Left cardiac atrium (tissue), 4 donors: ENCODE measurements at places on chromosomes 2 and 18. TPM values are rescaled to one million over a fixed set of nuclear protein-coding genes. Genes with fewer than 3 reads are reported as not detected.

Gene FAM228A
- 1.2 TPM for total RNA-seq

Gene NT5DC4
- total RNA-seq: not detected

Gene ALPI
- total RNA-seq: not detected

- peak; percentile 78 for DNase-seq
Observed at GRCh38 chr18:5463390-5463789, 80.4 kb downstream of the EPB41L3 start.

GRCh38 chr2:183490914-183491313 lies 366.7 kb downstream of the NUP35 start:
- peak; percentile 28 for DNase-seq

DNA sequence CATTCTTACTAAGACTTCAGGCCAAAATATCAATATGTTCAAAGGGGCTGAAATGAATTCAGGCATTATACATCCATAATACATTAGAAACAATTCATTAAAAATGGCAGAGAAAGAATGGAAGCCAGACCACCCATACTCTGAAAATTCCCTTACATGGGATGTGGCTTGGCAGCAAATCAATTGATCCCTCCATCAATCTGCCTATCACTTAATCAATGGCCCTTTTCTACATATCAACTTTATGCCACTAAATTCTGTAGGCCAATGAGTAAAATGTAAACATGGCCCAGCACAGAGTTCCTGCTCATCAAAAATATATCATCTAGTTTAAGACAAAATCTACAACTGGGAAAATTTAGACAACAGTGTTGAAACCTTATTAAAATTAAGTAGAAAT lies 41.8 kb upstream of the SLC14A2 start:
- no peak for DNase-seq

GRCh38 chr18:47343291-47343690 lies 91.8 kb upstream of the SKOR2 start:
- no peak for DNase-seq

- DNase-seq: no peak
Observed at GRCh38 chr18:11864471-11864870, 13.3 kb downstream of the CHMP1B start.

DNA sequence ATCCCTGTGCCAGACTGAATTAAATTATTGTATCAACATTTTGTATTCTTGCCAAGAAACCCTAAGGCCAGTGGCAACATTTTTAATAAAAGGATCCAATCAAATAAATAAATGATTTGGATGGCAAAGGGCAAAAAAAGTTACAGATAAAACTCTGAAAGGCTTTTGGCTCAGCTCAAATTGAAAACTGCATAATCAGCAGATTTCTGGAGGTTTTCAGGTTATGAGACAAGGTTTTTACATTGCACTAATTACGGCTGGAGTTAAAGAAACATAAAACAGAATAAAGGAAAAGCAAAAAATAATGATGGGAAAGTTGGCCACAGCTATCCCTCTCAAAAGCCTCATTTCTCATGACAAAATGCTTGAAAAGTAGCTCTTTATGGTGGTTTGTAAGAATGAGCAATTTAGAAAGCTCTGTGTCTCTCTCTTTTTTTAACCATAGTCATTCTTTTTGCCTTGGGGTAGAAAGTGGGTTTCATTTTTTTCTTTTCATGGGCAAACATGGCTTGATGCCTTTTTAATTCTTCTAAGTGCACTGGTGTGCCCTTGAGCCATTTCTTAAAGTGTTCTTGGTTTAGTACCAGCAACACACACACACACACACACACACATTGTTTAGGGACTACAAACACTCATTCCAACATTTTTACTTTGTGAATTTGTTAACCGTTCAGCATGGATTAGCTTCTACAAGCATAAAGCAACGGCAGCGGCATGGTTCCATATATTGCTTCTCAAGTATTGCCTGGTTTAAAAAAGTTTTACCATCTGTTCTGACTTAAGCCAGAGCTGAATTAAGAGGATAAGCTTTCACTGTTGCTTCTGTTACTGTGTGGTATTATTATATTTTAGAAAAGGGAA lies 747.1 kb upstream of the FSHR start:
- no peak for DNase-seq

- no peak for DNase-seq
Observed at GRCh38 chr2:180573951-180574350, 406.5 kb upstream of the UBE2E3 start.

- DNase-seq: no peak
Observed at GRCh38 chr2:180621366-180621765, 359.0 kb upstream of the UBE2E3 start.

DNA sequence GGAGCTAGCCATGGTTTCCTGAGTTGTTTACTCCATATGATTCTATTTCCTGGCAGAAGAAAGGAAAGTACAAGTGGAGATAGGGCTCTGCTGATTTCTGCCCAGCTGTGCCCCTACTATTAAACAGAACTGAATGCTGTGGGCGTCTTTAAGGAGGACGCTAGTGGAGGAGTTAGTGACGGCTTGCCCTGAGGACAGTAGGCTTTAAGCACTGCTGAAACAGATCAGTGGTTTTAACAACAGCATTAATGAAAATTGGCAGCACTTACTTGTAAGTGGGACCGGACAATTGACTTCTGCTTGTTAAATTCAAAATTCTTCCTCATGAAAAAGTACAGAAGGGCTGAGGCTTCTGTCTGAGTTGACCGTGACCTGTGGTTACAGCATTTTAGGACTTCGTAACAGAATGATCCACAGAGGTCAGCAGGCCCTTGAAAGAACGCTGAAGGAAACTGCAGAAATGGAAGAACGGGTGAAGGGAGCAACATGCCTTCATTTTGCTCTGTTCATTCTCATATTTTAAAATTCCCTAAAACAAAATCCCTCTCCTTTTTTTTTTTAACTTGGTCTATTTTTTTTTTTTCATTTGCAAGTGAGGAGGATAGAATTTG lies 80.6 kb upstream of the CCDC195 start:
- no peak for DNase-seq

DNA sequence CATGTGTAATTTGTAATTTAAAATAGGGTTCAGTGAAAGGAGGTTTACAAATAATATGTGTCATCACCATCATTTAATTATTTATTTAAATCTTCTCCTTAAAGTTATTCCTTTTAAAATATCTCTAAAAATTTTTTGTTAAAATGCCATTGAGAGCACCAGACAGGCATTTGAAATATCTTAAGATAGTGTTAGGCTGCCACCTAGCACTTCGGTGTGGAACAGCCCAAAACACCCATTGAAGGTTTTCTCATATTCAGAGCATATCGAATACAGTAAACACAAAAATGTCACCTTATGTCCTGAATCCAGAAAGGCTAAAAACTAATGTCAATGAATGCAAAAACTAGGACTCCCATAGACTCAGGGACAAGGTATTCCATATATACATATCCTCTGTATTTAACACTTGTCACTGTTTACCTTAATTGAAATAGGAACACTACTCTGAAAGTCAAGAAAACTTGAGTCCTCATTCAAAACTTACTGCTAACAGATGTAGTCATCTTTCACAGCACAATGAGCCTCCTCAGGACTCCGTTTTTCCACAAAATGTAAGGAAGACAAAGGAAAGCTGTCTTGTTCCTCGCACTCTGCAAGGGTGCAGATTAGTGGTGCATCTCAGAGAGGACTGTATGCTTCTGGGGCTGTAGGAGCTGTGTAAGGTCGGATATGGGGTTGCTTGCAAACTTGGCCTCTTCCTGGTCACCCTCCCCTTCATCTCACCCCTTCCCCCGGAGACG lies 329.5 kb downstream of the PAX3 start:
- DNase-seq: no peak

- no peak for DNase-seq
Observed at GRCh38 chr2:70141902-70142589, 48.8 kb downstream of the C2orf42 start.

DNA sequence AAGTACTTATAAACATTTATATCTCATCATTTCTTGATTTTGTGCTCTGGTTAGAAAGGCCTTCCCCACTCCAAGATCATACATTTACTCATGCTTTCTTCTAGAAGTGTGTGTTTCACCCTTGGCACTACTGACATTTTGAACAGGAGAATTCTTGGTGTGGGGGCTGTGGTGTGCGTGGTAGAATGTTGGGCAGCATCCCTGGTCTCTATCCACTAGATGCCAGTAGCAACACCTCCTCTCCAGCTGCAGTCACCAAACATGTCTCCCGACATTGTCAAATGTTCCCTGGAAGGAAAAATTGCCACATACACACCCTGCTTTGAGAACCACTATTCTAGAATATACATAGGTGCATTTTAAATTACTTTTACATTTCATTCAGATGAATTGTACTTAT lies 8.7 kb upstream of the TGIF1 start:
- peak; percentile 32 for DNase-seq

- no peak for DNase-seq
Observed at GRCh38 chr2:187922846-187923245, 368.6 kb upstream of the TFPI start.

DNA sequence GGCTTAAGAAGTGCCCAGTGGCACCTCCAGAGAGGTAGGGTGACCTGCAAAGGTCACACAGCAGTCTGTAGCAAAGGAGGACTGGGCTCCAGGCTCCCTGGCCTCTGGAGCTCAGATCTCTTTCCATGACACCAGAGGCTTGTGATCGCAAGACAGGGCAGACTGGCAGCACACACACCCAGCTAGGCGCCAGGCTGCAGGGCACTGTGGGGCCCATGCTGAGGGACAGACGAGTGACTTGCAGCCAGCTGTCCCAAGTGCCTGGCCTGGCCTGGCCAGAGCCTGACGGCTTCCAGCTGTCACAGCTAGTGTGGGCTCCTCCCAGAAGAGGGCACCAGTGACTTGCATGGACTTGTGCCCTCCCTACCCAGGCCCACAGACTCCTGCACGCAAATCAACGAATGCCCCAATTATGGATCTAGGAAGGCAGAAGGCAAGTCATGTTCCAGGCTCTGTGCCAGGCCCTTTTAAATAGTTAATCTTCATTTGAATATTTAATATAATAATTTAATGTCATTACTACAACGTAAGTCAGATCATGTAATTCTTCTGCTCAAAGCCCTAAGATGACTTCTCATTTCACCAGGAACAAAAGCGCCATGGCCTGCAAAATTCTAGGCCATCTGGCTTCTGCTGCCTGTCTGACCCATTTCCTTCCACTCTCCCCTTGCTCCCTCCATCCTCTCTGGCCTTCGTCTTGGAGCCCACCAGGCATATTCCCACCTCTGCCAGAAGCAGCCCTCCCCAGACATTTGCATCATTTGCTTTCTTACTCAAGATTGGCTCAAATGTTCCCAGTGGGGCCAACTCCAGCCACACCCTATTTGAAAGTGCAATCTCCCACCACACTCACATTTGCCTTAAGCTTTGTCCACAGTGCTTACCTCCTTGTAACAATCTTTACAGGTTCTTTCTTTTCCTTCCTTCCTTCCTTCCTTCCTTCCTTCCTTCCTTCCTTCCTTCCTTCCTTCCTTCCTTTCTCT lies 3.7 kb upstream of the SPEG start:
- peak; percentile 55 for DNase-seq

DNA sequence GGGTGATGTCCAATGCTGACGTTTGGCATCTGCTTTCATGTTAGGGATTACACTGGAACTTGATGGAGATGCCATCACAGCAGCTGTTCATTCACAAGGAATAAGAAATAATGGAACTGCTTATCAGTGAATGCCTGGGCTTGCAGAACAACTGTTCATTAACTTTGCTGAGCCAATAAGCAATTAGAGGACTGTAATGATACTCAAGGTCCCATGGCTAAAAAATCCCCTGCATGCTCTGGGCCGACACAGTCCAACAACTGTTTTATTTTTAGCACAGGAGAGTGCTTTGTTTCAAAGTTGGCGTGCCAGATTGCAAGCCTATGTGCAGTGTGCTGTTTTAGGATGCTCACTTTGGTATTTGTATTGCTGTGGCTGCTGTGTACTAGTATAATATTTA lies 408.0 kb upstream of the RGPD4 start:
- DNase-seq: no peak

- DNase-seq: peak; percentile 83
Observed at GRCh38 chr2:98465456-98466226, 21.0 kb downstream of the INPP4A start.

DNA sequence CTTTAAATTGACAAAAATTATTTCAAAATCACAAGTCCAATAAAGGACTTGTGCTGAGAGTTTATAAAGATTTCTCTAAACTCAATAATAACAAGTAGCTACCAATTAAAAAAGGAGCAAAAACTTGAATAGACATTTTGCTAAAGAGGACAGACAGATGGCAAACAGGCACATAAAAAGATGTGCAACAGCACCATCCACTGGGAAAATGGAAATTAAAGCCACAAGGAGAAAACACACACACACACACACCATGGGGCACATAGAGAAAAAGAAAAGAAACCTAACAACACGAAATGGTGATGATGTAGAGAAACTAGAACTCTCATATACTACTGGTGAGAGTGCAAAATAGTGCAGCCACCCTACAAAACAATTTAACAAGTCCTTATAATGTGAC lies 12.6 kb upstream of the SLC9A4 start:
- DNase-seq: no peak

- no peak for DNase-seq
Observed at GRCh38 chr2:29723255-29724001, 198.0 kb downstream of the ALK start.

DNA sequence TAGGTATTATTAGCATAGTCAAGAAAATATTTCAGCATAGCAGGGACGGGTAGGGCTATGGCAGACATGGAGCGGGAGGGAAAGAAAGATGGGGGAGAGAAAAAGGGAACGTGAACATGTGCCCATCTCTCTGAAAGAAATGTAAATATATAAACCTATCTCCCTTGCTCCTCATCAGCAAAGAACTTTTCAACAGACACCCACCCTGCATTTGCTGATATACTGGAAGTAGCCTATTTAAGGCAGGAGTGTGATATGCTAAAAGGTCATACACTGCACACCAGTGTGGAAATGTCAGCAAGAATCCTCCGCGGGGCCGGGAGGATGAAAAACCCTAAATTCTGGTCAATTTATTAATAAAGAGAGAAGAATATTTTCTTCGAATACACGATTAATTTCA lies 1.7 kb downstream of the MBOAT2 start:
- no peak for DNase-seq

GRCh38 chr2:26488463-26489212 lies 10.7 kb upstream of the OTOF start:
- DNase-seq: no peak
